Stimulated activated naive CD8-positive, alpha-beta T cell treated with anti-CD3 and anti-CD28 coated beads, Interleukin-15, amount 100 ng/mL, for 72 hours (primary cell): ENCODE measurements at places on chromosomes 4 and X.

- DNase-seq = no peak
These were observed 32.7 kb downstream of the NLGN3 start for GRCh38 chrX:71177327-71177726.

GRCh38 chr4:172147687-172148086 is 334.5 kb downstream of the GALNTL6 start:
- DNase-seq = no peak

- DNase-seq = peak; percentile 45
These were observed 11.8 kb upstream of the HSD17B10 start for GRCh38 chrX:53445977-53446376.

DNA sequence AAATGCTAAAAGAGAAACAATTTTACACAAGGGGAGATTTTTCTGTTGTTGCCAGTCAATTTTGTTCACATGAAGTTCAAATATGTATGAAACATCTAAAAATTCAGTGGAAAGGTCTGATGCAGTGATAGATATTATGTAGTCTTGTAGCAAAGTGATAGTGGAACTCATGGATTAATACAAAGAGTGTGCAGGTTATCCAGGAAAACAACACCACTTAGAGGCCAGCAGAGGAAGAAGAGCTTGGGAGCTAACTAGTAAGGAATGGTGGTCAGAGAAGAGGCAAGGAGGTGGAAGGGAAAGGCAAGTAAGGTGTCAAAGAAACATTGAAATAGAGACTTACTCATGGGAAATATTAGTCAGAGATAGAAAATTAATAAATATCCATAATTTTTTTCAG is 395.6 kb downstream of the MAPK10 start:
- DNase-seq = no peak

GRCh38 chr4:84221704-84222103 is 277.4 kb downstream of the NKX6-1 start:
- DNase-seq = no peak

DNA sequence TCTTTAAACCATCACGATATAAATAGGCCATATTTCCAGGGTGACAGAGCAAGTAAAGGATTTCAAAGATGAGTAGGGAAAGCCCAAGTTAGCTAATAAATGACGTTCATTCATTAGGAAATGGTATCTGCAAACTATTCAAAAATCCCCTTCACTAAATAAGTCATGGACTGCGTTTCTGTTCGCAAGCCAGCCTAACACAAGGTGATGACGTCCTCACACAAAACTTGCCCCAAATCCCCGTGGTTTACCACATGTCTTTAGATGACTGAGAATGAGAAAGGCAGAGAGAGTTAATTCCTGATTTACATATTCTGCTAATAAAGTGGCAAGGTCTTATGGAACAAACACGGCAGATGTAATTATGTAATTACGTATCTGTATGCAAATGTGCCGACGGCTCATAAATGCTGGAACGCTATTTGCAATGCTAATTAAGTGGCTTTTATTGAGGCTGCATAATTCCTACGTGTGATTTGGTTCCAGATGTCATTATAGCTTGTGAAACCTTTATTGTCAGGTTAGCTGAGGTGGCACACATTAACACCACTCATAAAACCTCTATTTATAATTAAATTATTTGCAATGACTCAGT is 437.7 kb upstream of the FRG1 start:
- DNase-seq = no peak

- no peak for DNase-seq
These were observed at the start of gene GLOD5 for GRCh38 chrX:48761674-48762471. Gene GLOD5 (plus strand): TSS chrX:48761747. CDS start chrX:48761791, 44 bp downstream.

- DNase-seq = no peak
These were observed 5.4 kb upstream of the SOX3 start for GRCh38 chrX:140510306-140510676.

DNA sequence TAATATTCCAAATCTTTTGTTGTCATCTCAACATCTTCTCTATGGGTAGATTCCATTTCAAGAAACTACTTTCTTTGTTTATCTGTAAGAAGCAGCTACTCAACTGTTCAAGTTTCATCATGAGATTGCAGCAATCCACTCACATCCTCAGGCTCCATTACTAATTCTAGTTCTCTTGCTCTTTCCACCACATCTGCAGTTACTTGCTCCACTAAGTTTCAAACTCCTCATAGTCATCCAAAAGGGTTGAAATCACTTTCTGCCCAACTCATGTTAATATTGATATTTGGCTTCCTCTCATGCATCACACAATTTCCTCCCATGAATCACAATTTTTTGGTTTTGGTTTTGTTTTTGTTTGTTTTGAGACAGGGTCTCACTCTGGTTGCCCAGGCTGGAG is 35.7 kb downstream of the ADH5 start:
- no peak for DNase-seq

- no peak for DNase-seq
These were observed 198.7 kb upstream of the ADAMTS3 start for GRCh38 chr4:72767618-72768302.

DNA sequence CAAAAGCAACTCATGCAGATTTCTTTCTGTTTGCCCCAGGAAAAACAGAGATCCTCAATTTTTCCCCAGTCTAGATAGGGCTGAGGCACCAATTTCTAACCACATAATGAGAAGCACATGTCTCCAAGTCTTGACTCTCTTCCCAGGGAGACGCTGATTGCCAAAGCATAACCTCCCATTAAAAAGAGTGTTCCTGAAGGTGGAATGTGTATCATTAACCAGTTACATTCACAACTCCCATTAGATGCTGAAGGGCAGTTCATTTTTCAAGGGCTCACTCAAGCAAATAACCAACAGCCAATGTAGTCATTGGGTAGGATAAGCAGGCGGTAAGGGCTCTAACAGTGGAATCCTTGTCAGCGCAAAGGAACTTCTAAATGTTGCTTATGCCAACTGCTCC is 27.5 kb downstream of the TMEM47 start:
- no peak for DNase-seq

DNA sequence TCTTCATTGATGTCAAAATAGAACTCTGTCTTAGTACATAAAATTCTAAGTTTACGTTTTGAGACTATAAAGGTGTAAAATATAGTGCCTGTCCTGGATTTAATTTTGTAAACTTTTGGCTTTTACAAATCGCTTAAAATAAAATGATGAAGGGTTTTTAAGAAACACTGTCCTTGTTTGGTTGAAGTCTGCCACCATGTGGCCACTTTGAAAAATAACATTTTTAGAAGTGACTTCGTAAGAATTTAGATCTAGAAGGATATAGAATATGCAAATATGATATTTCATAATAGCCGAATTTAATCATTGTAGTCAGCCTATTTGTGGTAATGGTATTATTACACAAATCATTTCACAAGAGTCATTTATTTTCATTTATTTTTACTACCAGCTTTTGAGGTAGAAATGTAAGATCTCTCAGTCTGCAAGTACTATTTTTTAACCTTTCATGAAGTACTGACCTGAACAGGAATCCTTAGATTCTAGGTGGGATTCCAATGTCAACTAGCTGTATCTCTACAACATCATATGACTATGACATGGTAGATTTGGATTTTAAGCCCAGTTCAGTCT is 31.0 kb upstream of the FAT4 start:
- DNase-seq = no peak

GRCh38 chr4:111959222-111959621 is 186.0 kb upstream of the FAM241A start:
- no peak for DNase-seq

- no peak for DNase-seq
These were observed 59.6 kb upstream of the DUSP21 start for GRCh38 chrX:44784241-44784640.

DNA sequence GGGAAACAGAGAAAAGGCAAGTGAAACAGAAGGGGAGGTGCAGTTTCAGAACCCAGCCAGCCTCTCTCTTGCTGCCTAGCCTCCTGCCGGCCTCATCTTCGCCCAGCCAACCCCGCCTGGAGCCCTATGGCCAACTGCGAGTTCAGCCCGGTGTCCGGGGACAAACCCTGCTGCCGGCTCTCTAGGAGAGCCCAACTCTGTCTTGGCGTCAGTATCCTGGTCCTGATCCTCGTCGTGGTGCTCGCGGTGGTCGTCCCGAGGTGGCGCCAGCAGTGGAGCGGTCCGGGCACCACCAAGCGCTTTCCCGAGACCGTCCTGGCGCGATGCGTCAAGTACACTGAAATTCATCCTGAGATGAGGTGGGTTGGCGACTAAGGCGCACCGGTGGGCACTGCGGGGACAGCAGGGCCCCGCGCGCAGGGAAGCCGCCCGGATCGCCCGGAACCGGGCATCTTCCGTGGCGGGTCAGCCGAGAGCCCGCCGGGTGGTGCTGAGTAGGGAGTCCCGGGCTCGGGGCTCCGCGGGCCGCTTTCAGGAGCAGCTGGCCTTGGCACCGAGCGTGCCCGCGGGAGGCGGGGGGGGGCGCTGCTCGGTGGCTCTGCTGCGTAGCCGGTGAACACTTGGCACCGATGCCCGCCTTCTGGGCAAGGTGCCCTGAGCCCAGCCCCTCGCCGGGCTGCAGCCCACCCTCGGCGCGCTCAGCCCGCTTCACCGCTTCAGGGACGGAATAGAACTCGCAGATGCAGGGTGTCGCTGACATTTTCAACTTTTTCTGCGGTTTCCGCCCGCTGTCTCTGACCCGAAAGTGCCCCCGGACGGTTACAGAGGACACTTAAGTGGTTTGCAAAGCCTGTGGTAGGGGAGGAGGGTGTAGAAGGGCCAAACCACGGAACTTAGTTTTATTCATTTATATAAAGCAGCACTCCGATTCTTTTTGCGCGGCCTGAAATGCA is at the start of gene CD38:
Gene CD38 (plus strand): TSS at position 40 of the 953 bp plus-strand sequence. CDS start 87 bp downstream, at position 127.
- DNase-seq = peak; percentile 80

GRCh38 chr4:11469650-11470437 is 41.1 kb upstream of the HS3ST1 start:
- DNase-seq = no peak

GRCh38 chrX:16319929-16320328 is 152.6 kb downstream of the MAGEB17 start:
- no peak for DNase-seq

GRCh38 chr4:183828125-183828524 is 77.0 kb upstream of the STOX2 start:
- DNase-seq = no peak

DNA sequence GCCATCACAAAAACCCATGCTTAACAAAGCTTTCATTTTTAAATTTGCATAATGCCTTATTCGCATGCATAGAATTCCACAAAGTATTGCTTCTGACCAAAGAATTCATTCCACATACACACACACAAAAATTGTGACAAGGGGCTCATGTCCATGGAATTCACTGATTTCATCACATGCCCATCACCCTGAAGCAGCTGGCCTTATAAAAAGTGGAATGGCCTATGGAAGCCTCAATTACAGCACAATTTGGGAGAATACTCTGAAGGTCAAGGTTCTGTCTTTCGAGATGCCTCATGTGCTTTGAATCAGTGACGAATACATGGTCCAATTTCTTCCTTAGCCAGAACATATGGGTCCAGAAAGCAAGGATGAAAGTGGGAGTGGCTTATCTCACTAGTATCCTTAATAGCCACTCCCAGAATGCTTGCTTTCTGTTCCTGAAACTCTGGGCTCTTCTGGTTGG is 165.7 kb downstream of the KDR start:
- DNase-seq = no peak

- DNase-seq = no peak
These were observed 8.4 kb downstream of the TEC start for GRCh38 chr4:48261281-48261680.

DNA sequence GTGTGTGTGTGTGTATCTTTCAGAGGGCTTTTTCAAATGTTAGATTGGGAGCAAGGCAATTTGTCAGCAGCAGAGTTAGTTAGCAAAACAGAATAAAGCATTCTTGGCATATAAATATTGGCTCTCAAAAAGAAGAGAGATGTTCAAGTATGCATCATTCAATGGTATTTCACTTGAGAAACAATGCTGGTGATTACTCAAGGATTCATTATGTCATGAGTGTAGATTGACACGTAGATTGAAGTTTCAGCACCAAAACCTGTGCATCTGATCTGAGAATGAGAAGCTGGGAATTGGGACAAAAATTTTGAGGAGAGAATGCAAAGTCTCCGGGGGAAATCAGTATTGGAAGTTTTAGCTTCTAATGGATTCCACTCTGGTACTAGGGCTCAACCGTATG is 241.4 kb downstream of the FRMPD4 start:
- DNase-seq = no peak

DNA sequence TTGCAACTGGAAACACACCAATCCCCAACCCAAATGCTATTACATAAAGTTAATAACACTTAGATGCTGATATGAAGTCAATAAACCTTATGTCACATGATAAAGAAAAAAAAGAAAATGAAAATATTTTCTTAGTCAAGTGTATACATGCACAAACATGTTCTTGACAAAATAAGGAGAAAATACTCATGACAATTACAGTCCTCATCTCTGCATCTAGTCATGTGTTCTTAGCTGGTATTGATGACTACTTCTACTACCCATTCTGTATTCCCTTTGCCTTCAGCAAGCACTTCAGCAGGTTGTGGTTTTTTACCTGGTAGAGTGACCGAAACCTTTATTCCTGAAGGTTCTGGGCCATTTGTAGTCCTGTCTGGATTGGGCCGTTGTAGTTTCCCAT is 24.9 kb downstream of the CXCL8 start:
- no peak for DNase-seq

- no peak for DNase-seq
These were observed 357.3 kb upstream of the RASGEF1B start for GRCh38 chr4:81828991-81829390.

DNA sequence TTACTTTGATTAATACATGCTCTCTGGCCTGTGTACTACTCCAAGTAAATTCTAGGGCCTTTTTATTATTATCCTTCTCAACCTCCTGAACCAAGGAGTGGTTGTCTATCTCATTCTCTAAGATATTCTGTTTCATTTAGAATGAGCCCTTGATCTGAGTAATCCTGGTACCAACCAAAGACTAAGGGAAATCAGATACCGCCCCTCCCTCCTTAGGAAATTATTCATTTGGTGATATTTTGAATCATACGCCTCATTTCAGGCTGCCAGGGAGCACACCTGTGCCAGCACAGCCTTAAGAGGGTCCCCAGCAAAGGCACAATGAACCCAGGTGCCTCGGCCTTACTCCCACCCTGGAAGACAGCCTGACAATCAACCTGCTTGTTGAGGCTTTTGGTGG is 73.2 kb upstream of the STARD8 start:
- no peak for DNase-seq

GRCh38 chr4:2837110-2837903 is 6.3 kb upstream of the ADD1 start:
- DNase-seq = no peak

DNA sequence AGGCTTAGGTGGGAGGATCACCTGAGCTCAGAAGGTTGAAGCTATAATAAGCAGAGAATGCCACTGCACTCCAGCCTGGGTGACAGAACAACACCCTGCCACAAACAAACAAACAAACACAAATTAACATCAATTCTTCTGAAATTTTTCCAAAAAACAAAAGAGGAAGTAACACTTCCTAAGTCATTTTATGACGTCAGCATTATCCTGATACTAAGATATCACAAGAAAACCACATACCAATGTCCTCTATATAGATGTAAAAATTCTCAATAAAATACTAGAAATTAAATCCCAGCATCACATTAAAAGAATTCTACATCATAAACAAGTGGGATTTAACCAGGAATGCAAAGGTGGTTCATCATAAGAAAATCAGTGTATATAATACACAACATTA is 64.4 kb upstream of the STK26 start:
- DNase-seq = no peak

- DNase-seq = peak; percentile 79
These were observed 190.8 kb downstream of the TSPAN5 start for GRCh38 chr4:98467627-98468072.

- no peak for DNase-seq
These were observed 104.1 kb upstream of the MCF2 start for GRCh38 chrX:139811942-139812629.
